Neural progenitor cell (in vitro differentiated cells): ENCODE measurements at places on chromosomes 7 and 10.
A peak's percentile ranks its signal among the peaks of the same experiment; 100 is the strongest.

DNA sequence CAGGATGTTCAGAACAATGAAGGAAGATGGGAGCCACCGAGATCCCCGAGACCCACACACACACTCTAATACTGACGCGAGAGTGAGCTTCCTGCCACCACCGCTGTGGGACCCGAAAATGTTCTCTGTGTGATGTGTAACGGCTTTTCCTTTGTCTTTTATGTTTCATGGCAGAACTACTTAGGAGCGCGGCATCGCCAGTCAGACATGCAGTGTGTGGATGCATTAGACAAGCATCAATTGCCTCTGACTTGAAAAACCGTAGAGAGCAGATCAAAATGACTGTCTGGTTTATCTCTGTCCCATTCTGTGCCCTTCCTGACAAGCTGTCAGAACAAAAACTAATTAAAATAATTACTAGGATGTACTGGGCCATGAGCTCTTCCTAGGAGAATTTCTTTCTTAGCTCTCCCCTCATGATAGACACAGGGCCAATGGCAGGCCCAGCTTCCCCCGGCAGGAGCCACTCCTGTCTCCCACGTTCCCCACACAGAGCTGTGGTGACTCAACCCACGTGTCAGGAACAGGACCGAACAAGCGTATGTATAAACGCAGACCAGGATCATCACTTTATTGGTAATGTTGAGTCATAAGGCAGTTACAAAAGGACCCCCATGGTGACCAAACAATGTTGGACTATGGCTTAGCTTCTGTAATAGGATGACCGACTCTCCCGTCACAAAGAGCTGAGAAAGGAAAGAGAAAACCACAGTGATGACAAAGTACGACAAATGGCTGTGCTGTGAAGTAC, 705.0 kb downstream of the PARD3 start:
- peak; percentile 20 for DNase-seq

DNA sequence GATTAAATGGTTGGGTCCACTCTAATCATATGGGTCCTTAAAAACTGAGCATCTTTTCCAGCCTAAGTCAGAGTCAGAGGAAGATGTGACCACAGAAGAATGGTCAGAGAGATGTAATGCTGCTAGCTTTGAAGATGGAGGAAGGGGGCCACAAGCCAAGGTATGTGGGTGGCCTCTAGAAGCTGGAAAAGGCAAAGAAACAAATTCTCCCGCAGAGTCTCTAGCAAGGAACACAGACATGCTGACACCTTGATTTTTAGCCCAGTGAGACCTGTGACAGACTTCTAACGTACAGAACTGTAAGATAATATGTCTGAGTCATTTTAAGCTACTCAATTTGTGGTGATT, 1.5 kb upstream of the EXOC6 start:
- DNase-seq, result no peak

DNA sequence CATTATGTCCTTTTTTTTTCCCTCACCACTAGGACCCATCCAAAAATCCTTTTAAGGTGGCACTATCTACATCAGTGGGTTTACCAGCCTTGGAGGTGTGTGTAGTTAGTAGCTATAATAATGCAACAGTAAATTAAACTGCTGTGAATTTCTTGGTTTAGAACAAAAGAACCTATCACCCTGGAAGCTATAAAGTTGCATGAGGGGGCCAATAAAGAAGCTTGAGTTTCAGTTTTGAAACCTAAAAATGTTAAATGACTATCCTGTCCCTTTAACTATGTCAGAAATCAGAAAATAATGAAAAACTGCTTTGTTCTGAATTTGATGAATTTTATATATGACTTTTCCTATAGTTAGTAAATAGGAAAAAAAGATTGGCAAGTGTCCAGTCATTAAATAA, 80.2 kb downstream of the POLL start:
- no peak for DNase-seq

DNA sequence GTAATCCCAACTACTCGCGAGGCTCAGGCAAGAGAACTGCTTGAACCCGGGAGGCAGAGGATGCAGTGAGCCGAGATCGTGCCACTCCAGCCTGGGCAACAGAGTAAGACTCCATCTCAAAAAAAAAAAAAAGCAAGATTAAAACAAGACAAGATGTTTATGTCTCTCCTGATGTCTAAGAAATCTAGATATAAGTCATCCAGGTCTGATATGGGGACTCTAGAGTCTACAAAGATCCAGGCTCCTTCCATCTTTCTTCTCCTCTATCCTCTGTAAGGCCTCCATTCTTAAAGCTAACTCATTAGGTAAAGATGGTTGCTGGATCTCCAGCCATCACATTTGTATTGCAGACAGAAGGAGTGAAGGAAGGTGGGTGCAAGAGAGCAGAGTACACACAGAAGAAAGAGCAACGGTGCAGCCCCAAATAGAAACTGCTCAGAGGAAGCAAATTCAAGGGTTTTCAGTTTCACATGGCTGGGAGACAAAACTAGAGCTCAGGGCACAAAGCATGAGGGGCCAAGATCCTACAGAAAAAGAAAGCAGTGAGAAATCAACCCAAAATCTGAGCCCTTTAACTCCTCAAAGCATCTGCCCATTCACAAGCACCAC, 57.6 kb downstream of the USP6NL start:
- no peak for DNase-seq

DNA sequence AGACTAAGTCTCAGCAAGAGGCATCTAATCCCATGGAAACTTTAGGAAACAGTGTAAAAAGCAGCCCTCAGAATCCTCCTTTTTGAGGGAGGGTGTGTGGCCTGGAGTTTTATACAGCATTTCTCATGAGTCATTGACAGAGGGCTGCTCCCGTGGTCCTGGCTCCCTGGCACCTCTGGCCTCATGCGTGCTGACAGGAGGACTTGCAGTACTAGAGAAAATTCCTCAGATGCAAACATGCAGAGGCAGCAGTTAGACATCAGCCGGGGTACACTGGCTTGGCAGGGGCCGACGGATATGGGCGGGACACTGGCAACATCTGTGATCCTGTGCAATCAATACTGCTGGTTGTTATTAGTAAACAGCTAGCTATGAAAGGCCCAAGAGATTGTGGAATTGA, 925.1 kb upstream of the CELF2 start:
- DNase-seq, result peak; percentile 66

DNA sequence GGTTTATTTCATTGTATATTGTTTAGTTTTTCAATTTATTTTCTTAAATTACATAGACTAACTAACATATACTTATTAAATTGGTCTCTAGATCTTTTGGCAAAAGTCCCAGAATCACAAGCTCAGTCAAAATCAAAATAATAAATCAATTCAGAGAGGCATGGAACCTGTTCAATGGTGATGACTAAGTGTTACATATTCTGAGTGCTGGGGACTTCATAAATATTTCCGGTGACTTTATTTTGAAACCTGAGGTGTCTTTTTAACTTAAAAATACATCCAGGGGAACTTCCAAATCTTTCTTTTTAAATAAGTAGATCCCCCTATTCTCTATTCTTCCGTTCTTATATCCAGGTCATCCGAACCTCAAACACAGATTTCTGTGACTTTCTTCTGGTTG, 89.6 kb upstream of the ZNF804B start:
- no peak for DNase-seq
